Sigmoid colon (tissue), 7 donors: ENCODE measurements at places on chromosomes 3 and 15. TPM values are rescaled to one million over a fixed set of nuclear protein-coding genes. Genes with fewer than 3 reads are reported as not detected.

- no peak overlapping the region for H3K4me3 ChIP-seq
- DNase-seq: no peak
- no peaks in the 10 kb centered on the region for H3K27me3 ChIP-seq
- H3K27ac ChIP-seq: no peak overlapping the region
These were observed 22.3 kb downstream of the GRM2 start for GRCh38 chr3:51729042-51729633.

GRCh38 chr3:14784087-14784681 lies 34.6 kb upstream of the FGD5 start:
- H3K4me1 ChIP-seq: no peaks in the 10 kb centered on the region
- H3K36me3 ChIP-seq: no peaks in the 10 kb centered on the region
- DNase-seq: peak; percentile 53
- H3K27me3 ChIP-seq: no peaks in the 10 kb centered on the region

DNA sequence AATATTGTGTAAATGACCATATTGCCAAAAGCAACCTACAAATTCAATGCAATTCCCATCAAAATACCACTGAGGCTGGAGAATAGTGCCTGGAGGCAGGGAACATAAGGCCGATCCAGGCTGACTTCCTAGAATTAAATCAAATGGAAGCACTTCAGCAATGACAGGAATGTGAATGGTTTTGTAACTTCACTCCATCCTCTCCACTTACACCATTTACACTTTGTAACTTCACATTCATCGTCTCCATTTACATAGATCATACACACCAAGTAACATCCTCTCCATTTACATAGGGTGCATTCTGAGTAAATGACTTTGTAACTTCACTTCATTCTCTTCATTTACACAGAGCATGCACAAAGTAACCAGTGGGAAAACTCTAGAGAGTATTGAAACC lies 11.6 kb downstream of the STRIT1 start:
- no peaks in the 10 kb centered on the region for H3K4me1 ChIP-seq
- no peak for DNase-seq
- H3K27ac ChIP-seq: no peak overlapping the region
- H3K4me3 ChIP-seq: no peak overlapping the region

Gene VWA5B2
- 0.36 TPM for total RNA-seq

GRCh38 chr3:98839846-98840245 lies 61.6 kb downstream of the DCBLD2 start:
- H3K4me1 ChIP-seq: no peaks in the 10 kb centered on the region
- DNase-seq: no peak
- H3K36me3 ChIP-seq: no peaks in the 10 kb centered on the region
- no peak overlapping the region for H3K4me3 ChIP-seq

GRCh38 chr3:157578181-157578580 lies 75.0 kb upstream of the VEPH1 start:
- no peaks in the 10 kb centered on the region for H3K27me3 ChIP-seq
- H3K27ac ChIP-seq: no peak overlapping the region
- no peak overlapping the region for H3K4me3 ChIP-seq

Gene COL6A5
- not detected for total RNA-seq

DNA sequence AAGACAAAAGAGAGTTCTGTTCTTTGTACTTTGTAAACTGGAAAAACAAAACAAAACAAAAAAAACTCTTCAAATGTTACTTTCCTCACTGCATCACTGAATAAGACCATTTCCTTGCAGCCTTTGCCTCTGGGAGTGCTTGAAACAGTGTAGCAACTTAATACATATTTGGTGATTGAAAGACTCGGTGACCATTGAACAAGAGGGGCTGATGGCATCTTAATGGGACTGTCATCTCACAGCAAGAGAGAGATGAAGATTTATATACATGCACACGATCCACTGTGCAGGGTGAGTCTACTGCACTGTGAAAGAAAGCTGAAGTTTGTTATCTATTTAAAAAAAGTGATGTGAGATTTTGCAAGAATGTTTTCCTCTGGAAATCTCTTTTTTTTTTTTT lies 111.9 kb upstream of the KLHL25 start:
- H3K4me3 ChIP-seq: no peak overlapping the region
- DNase-seq: no peak
- H3K27ac ChIP-seq: no peak overlapping the region

DNA sequence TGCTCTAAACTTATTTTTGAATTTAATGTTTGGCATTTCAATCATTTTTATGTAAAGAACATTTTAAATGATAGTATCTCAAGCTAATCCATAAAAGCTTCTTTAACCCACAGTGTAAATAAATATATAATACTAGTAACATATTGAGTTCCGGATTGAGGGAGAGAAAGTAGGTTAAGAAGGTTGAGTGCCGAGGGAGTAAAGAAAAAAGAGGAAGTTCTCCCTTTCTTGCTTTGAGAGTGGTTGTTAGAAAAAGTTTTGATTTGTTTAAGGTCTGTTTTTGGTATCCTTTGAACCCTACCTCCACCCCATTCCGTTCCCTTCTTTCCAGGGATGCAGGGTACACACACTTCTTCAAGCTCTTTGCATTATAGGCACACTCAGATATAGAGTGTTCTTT lies 130.8 kb downstream of the VPS8 start:
- H3K27me3 ChIP-seq: no peaks in the 10 kb centered on the region
- H3K36me3 ChIP-seq: peaks cover 23% of the 10 kb centered on the region
- H3K4me1 ChIP-seq: no peaks in the 10 kb centered on the region
- DNase-seq: no peak
- H3K27ac ChIP-seq: no peak overlapping the region

Gene ZBBX
- total RNA-seq: not detected

GRCh38 chr3:191296041-191296541 lies 33.1 kb upstream of the CCDC50 start:
- no peaks in the 10 kb centered on the region for H3K4me1 ChIP-seq
- no peak for DNase-seq
- no peaks in the 10 kb centered on the region for H3K27me3 ChIP-seq
- H3K27ac ChIP-seq: no peak overlapping the region
- no peak overlapping the region for H3K4me3 ChIP-seq
- H3K36me3 ChIP-seq: no peaks in the 10 kb centered on the region

DNA sequence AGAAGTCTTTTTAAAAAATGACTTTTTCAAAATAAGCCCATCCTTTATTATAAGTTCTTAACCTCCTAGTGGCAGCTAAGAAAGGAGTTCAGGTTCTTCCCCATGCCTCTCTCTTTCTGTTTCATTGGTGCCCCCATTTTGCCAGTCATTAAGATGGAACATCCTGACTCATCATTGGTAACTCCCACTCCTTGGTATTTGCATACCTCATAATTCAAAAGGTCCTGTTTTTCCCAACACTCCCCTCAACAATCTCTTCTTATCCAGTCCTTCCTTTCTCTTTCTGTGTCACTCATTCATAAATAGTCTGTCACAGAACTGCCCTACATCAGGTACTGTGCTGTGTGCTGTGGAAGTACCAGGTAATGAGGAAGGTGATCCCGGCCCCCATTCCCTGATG lies 394.0 kb downstream of the FOXP1 start:
- peaks cover 7% of the 10 kb centered on the region for H3K36me3 ChIP-seq
- DNase-seq: no peak
- H3K4me3 ChIP-seq: no peak overlapping the region
- H3K27ac ChIP-seq: no peak overlapping the region

DNA sequence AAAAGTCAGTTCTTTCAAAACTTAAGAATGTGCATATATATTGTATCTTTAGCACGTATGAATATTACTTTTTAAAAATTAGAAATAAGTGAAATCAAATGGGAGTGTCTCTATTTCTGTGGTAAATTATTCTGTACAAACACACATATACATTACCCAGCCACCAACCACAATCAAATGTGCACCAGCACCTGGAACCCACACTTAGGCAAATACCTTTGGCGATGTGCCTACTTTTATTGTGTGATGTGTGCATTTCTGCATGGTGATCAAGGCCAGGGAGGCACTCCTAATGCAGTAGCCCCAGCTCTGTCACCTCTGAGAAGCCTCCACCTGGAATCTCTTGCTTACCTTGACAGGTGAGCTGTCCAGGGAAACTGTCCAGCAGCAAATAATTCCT lies 76.9 kb downstream of the PIK3R4 start:
- H3K36me3 ChIP-seq: no peaks in the 10 kb centered on the region
- H3K27ac ChIP-seq: no peak overlapping the region
- no peak overlapping the region for H3K4me3 ChIP-seq
- DNase-seq: no peak

DNA sequence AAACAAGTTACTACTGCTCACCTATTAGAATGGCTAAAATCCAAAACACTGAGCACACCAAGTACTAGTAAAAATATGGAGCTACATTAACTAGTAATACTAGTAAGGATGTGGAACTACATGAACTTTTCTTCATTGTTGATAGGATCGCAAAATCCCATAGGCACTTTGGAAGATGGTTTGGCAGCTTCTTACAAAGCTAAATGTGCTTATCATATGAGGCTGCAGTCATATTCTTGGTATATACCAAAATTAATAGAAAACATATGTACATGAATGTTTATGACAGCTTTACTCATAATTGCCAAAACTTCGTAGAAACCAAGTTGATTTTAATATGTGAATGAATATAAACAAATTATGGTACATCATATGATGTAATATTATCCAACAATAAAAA lies 366.8 kb upstream of the KCNMB2 start:
- no peak for DNase-seq
- no peak overlapping the region for H3K27ac ChIP-seq
- no peak overlapping the region for H3K4me3 ChIP-seq
- no peaks in the 10 kb centered on the region for H3K27me3 ChIP-seq

DNA sequence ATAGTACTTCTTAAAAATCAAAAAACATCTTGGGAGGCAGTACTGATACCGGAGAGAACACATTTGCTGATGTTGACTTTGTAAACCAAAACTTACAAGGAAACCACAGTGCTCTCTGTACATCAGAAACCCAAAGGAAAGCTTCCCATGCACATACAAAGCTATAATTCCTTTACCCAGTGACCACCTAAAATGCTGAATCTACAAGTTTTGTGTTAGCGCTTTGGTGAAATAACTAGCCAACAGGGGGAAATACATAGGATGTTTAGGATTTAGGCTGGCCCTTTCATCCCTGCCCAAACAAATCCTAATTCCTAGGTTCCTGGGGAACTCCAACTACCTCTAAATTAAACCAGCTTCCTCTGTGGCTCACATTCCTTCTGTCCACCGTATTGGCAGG lies 15.3 kb upstream of the SPG21 start:
- no peak overlapping the region for H3K27ac ChIP-seq
- no peaks in the 10 kb centered on the region for H3K36me3 ChIP-seq
- DNase-seq: no peak
- H3K4me3 ChIP-seq: no peak overlapping the region
- no peaks in the 10 kb centered on the region for H3K4me1 ChIP-seq

Gene LINGO1
- 0.71 TPM for total RNA-seq

Gene SLC24A5
- total RNA-seq: not detected

GRCh38 chr3:38689346-38689745 lies 39.9 kb upstream of the SCN5A start:
- H3K36me3 ChIP-seq: no peaks in the 10 kb centered on the region
- H3K27ac ChIP-seq: no peak overlapping the region

- H3K27ac ChIP-seq: no peak overlapping the region
- no peak for DNase-seq
- H3K36me3 ChIP-seq: no peaks in the 10 kb centered on the region
These were observed 118.4 kb downstream of the ATP1B3 start for GRCh38 chr3:141994856-141995255.

DNA sequence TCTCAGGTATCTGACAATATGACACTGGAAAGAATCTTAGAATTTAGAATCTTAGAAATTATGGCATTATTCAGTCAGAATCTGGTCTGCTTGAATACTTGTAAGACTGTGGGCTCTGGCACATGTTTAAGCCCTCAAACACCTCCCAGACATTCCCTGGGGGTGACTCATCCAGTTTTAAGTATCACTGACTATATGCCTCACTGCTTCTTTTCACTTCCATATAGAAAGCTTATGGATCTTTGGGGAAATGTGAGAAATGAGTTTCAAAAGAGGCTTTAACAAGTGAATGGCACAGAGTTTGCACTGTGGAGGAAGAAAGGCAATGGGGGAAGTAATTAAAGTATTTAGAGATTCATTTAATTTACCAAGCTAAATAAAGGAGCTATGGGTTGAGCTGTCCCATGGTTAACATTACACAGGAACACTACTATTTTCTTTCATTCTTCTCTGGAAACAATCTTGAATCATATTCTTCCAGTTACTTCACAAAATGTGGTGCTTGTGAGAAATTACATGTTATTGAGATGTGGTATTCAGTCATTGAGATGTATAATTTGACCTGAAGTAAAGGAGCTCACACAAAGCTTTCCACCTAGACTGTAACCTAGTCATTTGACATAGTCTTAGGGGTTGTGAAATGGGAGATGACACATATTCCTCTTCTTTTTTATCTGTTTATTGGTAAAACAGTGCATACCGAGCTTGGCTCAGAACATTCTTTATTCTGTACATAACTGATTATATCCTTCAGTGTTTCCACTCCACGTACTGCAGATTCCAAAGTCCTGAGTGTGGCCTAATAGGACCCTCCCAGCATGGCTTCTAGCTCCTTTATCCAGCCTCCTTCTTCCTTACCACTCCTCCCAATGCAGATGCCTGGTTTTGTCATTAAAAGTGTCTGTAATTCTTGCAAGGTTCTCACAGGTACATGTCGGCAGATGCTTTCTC lies 544.6 kb upstream of the NECTIN3 start:
- H3K4me3 ChIP-seq: no peak overlapping the region
- no peak for DNase-seq
- H3K27ac ChIP-seq: no peak overlapping the region
- no peaks in the 10 kb centered on the region for H3K27me3 ChIP-seq

- peak; percentile 68 for DNase-seq
- no peaks in the 10 kb centered on the region for H3K27me3 ChIP-seq
- H3K27ac ChIP-seq: no peak overlapping the region
- H3K4me3 ChIP-seq: no peak overlapping the region
These were observed 158.7 kb downstream of the GHSR start for GRCh38 chr3:172289583-172289982.

Gene PLIN1
- 49.6 TPM for total RNA-seq

DNA sequence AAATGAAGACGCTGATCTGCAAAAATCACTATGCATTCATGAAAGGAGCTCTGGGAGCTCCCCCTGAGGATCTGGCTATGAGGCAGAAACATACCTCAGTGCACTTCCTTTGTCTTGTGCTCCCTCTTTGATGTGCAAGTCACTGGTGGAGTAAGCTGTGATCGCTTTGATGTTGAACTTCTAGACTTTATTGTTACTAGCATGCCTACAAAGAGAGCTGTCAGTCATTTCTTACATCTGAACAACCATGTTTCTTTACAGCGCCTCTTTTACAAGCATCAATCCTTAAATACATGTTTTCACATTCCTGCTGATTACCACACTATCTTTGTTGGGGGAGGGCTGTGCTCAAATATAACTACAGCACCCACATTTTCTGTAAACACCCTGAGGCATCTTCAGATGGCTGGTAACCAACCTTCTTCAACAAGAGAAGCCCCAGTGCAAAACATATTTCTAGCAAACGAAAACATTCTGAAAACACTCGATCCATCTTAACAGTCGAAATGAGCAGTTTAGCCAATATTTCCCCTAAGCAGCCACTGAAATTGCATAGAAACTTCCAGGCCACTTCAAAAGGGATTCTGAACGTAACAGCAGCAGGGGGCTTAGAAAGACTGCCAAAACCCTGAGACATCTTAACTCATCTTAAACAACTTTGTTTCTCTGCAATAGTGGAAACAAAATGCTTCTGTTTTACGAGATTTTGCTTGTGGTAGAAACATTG lies 101.9 kb upstream of the ICE2 start:
- H3K27ac ChIP-seq: no peak overlapping the region
- H3K4me3 ChIP-seq: no peak overlapping the region
- no peaks in the 10 kb centered on the region for H3K27me3 ChIP-seq
- H3K4me1 ChIP-seq: peaks cover 45% of the 10 kb centered on the region
- H3K36me3 ChIP-seq: no peaks in the 10 kb centered on the region
- no peak for DNase-seq

Gene NPAP1
- total RNA-seq: 0.41 TPM
